ENCODE measurements at places on chromosomes 7 and 10.
A peak's percentile ranks its signal among the peaks of the same experiment; 100 is the strongest.

DNA sequence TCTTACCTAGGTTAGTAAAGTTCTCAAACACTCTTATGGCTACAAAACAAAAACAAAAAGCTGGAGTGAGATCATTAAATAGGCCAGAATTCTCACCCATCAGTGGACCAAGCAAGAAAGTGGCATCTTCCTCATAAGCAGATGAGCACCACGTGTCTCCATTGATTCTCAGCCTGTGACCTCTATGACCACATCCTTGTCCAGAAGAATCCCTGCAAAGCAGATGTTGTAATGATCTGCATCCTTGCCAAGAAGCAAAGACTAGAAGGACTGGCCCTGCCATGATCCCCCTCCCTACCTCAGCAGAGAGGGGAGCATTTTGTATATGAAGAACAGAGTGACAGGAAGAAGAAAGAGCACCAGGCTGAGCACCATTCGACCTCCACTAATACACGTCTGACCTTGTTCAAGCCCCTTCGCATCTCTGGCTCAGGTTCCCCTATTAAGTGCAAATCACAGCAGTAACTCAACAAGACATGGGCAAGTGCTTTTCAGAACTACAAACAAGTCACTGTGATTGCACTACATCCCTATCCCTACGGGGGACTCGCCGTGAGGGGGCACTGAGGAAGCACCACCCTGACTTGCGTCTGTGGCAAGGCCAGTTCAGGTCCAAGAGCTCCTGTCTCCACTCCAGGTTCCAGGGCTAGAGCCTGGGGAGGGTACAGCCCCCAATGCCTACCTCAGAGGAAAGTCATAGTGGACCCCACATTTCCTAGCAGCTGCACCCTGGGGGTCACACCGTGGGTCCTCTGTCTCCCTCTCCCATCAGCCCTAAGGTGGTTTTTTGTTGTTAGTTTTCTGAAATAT is 22.2 kb upstream of the RASSF4 start:
- DNase-seq, result no peak

- DNase-seq, result no peak
Observed at GRCh38 chr10:117609095-117609795, 66.7 kb downstream of the EMX2 start.

DNA sequence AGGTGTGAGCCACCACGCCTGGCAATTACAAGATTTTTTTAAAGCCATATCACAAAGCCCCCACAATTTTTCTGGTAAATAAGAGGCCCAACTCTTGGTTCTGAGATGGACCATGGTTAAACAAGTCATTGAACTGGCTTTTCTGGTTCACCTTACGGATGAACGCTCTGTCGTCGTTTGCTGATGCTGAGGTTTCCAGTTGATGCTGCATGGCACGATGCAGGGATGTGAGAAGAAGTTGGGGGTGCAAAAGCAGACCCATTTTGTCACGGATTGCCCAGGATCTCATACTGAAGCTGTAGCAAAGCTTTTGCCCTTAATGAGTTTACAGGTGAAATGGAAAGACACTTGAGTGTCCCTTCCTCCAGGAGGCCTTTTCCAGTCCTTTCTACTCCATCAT is 2.0 kb upstream of the IL2RA start:
- DNase-seq, result no peak

- DNase-seq, result no peak
Observed at GRCh38 chr7:28544453-28545117, 132.3 kb downstream of the CREB5 start.

DNA sequence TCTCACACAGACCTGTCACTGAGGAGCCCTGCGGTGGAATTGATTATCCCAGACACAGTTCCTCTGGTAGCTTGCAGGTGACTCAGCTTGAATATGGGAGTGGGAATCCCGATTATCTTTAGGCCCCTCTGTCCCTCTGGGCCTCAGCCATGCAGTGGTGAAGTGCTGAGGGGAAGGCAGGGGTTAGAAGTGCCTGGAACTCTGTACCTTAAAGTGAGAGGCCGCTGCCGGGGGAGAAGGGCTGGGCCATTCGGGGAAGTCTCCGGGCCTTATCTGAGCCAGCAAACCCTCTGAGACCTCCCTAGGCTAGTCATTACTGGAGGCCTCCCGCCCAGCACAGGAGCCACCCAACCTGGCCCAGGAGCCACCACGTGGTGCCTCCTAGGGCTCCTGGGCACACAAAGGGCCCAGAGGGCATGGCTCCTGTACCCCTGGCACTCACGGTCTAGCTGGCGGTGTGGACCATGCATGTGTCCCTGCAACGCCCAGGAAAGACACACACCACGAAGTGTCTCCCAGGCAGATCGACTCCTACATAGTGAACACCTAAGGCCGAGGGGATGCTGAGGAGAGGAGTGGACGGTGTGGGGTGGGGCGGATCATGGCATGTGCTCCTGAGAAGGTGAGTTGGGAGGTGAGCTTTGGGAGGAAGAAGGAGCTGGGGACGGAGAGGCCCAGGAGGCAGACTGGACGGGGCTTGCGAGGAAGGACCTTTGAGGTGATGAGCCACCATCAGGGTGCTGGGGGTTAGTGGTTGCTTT is 56.2 kb downstream of the HK1 start:
- DNase-seq, result no peak

DNA sequence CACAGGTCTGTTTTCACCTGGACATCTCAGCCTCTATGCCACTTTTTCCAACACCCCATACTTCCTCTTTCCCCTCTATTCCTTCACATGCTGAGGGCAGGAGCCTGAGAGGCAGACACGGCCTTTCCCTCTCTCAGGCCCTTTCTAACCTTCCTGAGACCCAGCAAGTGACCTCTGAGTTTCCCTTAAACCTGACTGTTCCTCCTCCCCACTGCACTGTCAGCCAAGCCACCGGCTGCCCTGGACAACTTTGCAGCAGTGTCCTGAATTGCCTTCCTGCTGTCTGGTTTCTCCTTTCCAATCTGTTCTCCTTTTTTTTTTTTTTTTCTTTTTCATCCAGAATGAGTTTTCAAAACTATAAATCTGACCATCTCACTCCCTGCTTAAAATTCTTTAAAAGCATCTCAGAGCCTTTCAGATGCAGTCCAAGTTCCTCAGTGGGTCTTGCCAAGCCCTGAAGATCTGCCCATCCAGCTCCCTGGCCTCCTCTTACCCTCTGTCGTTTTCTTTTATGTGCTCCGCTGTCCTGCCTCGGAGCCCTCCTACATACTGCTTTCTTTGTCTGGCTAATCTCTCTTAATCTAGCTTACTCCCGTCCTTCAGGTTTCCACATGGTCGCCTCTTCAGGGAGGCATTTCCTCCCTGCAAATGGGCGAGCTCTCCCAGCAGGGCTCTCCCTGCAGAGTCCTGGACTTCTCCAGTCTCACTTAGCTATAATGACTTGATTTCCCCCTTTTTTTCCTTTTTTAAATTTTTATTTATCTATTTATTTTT is 30.5 kb downstream of the SLC13A4 start:
- no peak for DNase-seq

DNA sequence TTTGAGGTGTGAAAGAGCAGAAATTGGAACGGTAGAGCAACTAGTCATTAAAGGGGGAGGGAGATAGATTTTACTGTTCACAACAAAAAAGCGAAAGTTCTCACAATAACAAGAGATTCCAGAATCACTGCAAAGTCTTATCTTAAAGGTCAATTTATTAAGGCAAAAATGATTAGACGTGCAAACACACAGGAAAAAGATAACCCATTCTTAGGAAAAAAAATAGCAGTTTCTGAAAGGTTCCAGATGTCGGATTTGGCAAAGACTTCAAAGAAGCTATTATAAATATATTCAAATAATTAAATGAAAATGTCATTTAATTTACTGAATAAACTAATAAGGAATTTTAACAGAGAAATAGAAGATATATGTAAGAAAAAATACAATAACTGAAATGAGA is 70.8 kb upstream of the GNAI1 start:
- DNase-seq, result no peak

DNA sequence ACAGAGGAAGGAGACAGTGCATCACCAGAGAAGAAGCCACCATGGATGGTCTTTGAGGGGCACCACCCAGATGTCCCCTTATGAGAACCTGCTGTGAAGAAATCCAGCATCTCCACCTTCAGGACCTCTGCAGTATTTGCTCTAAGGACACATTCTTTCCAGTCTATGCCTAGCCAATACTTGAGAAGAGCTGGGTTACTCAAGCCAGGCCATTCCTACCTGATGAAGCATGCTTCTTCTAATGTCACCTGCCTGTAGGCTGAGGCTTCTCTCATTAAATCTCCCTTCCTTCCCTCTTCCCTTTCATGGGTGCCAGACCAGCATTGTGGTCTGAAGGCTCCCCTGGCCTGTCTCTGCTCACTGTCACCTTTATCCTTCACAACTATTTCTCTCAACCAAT is 654.5 kb upstream of the AUTS2 start:
- no peak for DNase-seq

DNA sequence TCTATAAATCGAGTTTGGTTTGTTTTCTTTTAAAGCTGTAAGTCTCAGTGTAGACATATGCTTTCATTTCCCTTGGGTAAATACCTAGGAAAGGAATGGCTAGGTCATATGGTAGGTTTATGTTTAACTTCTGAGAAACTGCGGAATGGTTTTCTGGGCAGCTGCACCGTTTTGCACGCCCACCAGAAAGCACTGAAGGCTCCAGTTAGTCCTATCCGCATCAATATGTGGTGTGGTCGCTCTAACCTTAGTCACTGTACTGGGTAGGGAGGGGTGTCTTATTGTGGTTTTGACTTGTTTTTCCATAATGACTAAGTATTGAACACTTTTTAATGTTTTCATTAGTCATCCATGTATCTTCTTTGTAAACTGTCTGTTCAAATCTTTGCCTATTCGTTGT is 279.5 kb upstream of the AKR1E2 start:
- DNase-seq, result peak; percentile 31

DNA sequence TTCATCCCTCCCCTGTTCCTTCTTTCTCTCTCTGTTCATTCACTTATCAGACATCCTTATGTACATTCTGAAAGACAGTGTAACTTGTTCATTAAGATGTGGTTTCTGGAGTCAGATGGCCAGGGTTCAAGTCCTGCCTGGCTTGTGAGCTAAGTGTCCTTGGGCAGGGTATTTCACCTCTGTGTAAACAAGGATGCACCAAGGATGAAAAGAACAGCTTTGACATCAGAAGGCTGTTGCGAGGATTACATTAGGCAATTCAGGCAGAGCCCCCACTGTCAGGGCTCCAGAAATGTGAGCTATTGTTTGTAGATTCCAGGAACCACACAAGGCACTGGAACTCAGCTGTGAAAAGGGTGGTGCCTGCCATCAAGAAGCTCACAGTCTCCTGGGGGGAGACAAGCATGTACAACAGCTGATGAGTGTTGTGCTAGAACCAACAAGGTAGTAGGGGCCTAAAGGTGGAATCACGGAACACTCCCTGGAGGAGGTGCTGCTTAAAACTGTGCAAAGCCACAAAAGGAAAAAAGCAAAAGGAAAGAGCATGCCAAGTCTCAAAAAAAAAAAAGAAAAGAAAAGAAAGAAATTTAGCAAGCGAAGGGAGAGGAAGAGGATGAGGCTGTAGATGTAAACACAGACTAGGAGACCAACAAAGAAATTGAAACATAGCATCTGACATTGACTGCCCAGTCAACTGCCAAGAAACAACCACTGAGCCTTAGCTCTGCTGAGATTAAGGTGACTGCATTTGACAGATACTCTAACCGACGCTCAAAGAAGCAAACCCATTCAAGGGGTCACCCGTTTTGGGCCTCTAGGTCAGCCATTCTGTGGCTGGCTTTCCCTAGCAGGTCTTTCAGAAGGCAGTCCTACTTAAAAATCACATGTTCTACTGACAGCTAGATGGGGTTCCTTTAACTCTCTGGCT is 12.5 kb downstream of the PDLIM1 start:
- no peak for DNase-seq

DNA sequence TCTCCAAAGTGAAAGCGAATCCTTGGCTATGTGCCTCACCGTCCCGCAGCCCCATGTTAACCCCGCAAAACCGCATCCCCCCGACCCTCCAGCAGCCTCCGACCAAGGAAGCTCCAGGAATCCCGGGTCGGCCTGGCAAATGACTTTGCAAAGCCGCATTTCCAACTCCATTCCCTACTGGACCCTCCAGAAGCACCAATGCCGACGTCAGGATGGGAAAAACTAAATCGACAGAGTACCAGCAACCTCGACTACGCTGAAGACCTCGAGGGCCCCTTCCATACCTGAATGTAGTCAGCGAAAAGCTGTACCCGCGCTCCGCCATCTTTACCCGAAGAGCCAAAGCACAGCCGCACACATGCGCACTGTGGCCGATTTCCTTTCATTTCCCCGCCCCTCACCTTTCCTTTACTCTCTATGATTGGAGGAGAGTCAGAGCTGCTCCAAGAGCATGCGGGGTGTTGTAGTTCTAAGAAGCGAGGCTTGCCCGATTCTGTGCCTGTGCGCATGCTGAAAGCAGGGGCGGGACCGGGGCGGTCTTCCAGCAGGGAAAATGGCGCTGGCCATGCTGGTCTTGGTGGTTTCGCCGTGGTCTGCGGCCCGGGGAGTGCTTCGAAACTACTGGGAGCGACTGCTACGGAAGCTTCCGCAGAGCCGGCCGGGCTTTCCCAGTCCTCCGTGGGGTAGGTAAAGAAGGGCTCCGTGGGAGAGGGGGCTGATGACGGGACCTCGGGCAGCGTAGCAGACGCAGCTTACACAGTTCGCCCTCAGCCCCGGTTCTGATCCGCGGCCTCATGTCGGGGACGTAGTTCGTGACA is at the start of the genes MRPL32 and PSMA2:
Gene MRPL32, plus strand, starts transcription at position 543 of the 818 bp plus-strand sequence. Its CDS starts 11 bp downstream, at position 554.
Gene PSMA2, minus strand, starts transcription at position 341 of the 818 bp plus-strand sequence. Its CDS starts 16 bp downstream, at position 325.
- DNase-seq, result peak; percentile 91

DNA sequence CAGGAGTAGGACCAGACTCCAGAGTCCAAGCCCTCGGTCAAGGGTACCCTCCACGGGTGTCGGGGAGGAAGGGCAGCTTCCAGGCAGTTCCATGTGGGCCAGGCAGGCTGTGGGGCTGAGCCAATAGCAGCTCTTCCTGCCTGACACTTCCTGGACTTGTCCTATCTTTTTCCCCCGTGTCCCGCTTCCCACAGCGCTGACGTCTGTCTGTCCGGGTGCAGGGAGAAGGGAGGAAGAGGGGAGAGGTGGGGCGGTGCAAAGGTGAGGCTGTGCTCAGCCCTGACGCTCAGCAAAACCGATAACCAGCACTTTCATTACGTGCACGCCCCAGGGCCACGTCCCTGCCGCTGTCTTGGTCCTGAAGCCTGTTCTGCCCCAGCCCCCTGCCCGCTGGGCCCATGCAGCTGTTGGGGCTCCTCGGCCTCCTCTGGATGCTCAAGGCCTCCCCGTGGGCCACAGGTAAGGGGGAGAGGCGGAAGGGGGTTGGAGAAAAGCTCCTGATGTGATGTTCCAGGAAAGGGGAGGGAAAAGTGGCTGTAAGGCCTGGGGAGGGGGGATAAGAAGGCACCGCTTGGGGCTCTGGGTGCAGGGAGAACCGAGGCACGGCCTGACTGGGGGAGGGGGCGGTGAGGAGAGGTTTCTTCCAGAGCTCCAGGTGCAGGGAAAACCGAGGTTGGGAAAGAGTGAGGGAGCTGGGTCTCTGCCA is at the start of gene MUC3A:
Gene MUC3A, plus strand, starts transcription at position 308 of the 706 bp plus-strand sequence. Its CDS starts 91 bp downstream, at position 399.
- no peak for DNase-seq

All from activated CD4-positive, alpha-beta T cell treated with anti-CD3 and anti-CD28 coated beads, Interleukin-2, amount 50 U/mL, for 48 hours (primary cell).